ENCODE measurements at places on chromosomes 2 and 18.

DNA sequence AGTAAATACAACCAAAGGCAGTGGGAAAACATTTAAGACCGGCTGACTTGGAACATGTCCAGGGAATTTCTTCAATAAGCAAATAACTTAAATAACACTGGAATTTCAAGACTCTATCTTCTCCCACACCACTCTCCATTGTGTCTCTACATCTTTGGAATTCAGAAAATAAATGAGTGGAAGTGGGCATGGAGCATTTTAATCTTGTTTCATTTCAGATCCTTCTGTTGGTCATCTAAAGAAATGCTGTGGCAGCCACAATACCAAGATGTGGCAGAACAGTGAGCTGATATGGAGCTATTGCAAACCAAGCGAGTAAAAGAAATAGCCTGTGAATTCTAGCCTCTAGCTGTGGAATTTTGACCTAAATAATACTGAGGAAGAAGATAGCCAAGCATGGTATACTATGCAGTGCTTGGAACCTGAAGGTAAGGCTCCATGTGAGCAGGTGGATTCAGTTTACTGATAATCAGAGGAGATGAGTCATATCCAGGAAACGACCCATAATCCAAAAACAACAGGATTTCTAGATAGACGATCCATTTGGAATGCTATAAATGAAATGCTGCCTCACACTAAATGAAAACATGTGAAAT is 157.1 kb upstream of the SCN7A start:
- DNase-seq = no peak

DNA sequence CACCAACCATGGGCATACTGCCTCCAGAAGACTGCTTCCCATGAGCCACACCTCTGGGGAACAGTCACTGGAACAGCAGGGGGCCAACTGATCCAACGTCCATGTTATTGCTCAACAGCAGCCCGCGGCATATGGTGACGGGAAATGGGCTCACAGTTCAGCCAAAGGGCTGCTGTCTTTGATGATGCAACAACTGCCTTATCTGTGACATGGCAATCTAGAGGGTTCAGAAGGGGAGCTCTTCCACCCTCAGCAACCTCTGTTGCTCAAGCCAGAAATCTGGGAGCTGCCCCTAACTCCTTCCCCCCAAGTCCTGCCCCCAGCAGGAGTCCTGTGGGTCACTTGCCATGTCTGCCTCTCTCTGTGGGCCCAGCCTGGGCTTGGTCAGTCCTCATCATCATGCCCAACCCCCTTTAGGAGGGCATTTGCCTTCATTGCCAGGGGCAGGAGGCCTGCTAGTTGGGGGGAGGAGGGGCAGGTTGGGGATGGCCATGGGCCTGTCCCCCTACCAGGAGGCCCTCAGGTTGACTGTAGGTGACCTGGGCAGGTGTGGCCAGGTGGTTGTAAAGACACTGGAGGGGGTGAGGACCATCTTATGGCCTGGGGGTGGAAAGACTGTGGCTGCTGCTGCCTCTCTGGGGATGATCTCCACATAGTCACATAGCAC is 212.9 kb downstream of the CYP26B1 start:
- no peak for DNase-seq

DNA sequence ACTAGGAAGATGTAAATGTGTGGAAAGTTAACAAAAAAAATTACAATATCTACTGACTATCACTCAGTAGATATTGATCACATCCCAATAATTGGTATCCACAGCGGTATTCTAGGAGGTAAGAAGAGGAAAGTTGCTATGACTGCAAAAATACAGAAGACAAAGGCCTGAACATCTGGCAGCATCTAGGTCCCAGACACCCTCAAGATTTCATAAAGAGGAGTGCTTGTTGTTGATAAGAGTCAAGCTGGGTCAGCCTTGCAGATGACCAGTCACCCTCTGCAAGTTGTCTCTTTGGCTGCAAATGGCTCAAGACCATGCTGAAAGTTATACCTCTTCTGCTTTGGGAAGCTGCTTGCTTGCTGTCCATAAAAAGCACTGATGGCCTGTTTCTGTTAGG is 228.4 kb upstream of the FBXO11 start:
- no peak for DNase-seq

GRCh38 chr2:233338046-233338445 is 16.2 kb upstream of the DGKD start:
- DNase-seq = no peak

DNA sequence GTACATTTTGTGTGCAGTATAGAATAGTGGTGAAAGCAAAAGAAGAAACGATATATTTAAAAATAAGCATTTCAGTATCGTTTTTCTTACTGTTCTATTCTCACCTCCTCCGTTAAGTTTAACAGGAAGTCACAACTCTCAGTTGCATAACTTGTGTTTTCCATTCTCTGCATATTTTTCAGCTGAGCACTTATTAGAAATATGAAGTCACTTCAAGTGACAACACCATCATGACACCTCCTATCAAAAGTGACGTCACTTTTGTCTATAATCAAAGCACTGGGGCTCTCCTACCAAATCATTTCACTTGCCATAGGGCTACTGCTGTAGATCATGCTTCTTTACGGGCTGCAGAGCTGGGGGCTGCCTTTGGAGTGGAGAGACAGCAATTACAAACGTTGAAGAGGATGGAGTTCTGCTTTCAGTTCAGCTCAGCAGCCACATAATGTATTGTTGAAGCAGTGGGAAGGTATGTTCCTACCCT is 36.3 kb downstream of the STAT4 start:
- peak; percentile 83 for DNase-seq

DNA sequence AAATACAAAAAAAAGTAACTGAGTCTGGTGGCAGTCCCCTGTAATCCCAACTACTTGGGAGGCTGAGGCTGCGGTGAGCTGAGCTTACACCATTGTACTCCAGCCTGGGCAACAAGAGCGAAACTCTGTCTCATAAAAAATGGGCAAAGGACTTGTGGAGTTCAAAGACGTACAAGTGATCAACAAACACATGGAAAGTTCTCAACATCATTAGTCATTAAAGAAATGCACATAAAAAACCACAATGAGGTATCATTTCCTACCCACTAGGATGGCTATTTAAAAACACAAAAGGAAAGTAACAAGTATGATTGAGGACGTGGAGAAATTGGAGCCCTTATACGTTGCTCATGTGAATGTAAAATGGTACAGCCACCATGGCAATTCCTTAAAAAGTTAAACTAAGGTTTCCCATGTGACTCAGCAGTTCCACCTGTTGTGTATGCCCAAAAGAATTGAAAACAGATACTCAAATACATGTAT is 52.3 kb downstream of the RAB10 start:
- peak; percentile 56 for DNase-seq

GRCh38 chr2:644871-645270 is 32.3 kb downstream of the TMEM18 start:
- no peak for DNase-seq

DNA sequence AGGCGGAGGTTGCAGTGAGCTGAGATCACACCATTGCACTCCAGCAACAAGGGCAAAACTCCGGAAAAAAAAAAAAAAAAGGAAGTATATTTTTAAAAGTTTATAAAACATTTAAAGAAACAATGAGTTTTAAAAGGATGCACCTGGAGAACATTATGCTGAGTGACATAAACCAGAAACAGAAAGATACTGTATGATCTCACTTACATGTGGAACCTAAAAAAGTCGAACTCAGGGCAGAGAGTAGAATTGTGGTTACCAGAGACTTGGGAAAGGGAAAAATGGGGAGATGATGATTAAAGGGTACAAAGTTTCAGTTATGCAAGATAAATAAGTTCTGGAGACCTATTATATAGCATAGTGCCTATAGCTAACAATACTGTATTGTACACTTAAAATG is 52.8 kb upstream of the RTN4 start:
- DNase-seq = no peak

GRCh38 chr2:43269074-43269572 is 42.7 kb upstream of the ZFP36L2 start:
- no peak for DNase-seq

DNA sequence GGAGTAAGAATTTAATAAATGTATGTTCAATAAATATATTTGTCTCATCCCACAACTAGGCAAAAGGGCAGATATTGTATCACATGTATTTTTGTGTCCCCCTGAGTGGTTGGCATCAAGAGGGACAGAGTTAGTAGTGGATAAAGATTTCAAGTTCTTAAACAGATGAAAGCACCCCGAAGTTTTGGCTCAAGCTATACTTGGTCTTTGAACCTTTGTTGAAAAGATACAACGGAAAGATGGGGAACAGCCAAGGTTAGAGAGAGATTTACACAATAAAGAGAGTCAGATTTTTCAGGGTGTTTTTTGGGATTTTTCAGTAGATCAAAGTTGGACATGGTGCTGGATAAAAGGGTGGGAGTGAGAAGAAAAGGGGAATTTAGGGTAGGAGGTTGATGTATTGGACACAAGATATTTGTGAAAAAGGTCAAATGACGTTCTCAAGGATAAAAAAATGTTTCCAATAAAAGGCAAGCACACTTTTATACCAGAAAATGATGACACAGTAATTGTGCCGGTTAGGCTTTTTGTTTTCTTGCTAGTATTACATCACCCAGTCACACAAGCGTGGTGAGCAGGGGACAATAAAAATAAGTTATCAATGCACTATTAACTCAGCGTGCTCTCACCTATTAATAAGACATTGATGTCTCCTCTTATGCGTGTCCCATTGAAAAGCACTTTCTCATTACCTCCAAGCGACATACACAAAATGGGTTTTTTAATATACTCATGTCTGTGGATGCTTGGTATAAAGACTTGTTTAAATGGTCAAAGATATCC is 59.5 kb downstream of the MEP1B start:
- DNase-seq = no peak

DNA sequence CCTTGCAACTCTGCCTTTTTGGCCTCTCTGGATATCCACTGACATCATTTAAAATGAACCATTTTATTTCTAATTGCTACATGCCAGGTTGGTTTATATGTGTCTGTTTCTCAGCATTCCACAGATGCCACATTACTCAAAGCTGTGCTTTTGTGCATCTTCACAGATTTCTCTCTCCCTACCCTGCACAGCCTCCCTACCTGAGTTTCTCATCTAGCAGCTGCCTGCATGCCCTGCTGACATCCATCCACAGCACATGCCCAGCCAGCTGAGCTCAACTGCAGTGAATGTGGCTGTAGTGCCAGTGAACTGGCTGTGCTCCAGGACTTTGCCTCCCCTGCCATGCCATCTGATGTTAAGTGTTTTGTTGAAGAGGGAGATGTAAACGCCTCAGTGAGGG is 44.5 kb downstream of the PKP4 start:
- DNase-seq = no peak

- DNase-seq = peak; percentile 38
Measured at GRCh38 chr2:85888020-85888683, 638 bp downstream of the ST3GAL5 start.

- DNase-seq = no peak
Measured at GRCh38 chr2:237492137-237492890, 5.3 kb downstream of the MLPH start.

- no peak for DNase-seq
Measured at GRCh38 chr2:168687314-168687713, 115.1 kb upstream of the NOSTRIN start.

DNA sequence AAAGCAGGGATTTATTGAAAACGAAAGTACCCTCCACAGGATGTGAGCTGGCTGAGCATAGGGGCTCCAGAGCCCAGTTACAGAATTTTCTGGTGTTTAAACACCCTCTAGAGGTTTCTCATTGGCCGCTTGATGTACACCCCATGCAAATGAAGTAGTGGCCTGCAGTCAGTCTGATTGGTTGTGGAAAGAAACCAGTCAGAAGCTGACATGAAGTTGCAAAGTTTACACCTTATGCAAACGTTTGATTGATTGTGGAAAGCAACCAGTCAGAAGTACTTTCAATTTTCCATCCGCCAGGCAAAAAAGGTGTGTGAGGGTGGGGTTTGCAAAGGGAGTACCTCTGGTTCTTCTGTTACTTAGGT is 62.3 kb downstream of the VWA3B start:
- peak; percentile 26 for DNase-seq

DNA sequence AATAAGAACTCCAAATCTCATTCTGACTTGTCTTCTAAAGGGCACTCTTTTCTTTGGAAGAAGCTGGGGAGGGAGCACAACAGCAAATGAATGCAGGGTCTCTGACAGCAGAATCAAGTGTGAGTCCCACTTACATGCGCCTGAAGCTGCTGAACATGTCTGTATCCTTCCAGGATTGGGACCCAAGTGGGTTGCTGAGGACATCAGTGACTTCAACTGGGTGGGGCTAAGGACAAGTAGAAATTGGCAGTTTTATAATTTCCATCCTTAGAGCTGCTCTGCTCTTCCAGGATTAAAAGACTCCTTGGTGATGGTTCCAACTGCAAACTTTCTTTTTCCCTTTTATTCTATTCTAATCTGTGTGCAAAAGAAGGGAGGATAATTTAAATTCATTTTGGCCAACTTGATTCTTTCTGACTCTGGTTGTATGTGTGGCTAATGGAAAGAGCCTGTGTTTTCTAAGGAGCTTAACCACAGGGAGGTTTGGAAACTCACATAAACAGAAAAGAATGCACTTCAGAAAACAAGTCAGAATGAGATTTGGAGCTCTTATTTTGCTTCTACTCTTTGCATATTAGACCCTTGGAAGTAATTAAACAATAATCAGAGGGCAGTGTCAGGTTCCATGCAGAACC is 20.6 kb downstream of the ANTXR1 start:
- DNase-seq = no peak

- DNase-seq = no peak
Measured at GRCh38 chr2:52383541-52383940, 1351.6 kb upstream of the NRXN1 start.

GRCh38 chr2:98565286-98565860 is 42.9 kb downstream of the COA5 start:
- DNase-seq = no peak

DNA sequence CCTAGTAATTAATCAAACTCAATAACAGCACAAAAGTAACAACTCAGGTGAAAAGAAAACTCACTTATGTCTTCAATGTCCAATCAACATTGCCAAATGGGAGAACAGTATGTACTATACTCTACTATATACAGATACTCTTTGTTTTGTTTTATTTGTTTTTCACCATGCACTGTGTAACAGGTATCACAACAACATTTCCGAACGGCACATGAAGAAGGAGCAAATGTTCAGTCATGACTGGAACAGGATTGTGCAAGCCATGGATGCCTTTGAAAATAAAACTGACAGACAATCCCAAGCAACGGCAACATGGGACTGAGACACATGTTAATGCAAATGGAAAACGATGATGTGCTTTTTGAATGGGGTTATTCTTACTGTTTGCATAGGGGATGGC is 334.9 kb upstream of the THUMPD2 start:
- DNase-seq = no peak

DNA sequence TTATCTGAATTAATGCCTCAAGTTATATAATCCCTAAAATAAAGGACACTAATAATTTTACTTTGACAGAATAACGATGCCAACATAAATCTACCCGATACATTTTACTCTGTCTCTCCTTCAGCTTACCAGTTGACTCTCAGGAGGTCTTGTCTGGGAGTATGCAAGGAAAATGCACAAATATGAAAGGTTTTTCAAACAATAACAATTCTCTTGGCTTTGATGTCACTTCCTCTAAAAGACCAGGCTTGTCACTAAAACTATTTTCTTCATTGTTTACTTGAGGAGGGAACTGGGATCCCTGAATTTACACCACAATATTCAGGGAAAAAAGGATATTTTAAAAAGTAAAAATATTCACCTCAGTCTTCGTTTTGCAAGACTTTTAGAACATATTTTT is 97.2 kb downstream of the SOS1 start:
- DNase-seq = no peak

GRCh38 chr18:40608226-40608625 is 1346.8 kb upstream of the PIK3C3 start:
- no peak for DNase-seq

All from CD4-positive, alpha-beta T cell treated with Interleukin-4 for 4 hours (primary cell).